NCI-H1092 (cell line): ENCODE measurements at places on chromosomes 4 and X.

DNA sequence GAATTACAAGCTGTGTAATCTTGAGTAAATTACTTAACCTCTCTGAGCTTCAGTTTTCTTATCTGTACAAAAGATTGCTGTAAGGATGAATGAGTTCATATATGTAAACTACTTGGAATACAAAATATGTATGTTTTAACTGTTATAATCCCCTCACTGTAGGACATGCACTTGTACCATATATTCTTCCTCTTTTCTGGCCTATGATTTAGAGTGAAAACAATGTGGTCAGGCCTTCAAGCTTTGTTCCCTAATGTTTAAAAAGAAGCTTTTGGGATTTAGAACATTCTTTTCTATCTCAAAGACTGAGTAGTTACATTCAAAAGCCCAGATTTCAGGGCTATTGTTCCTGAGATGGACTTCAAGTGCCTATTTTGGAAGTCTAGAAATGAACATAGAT lies 26.7 kb upstream of the GPRIN3 start:
- no peak for DNase-seq

DNA sequence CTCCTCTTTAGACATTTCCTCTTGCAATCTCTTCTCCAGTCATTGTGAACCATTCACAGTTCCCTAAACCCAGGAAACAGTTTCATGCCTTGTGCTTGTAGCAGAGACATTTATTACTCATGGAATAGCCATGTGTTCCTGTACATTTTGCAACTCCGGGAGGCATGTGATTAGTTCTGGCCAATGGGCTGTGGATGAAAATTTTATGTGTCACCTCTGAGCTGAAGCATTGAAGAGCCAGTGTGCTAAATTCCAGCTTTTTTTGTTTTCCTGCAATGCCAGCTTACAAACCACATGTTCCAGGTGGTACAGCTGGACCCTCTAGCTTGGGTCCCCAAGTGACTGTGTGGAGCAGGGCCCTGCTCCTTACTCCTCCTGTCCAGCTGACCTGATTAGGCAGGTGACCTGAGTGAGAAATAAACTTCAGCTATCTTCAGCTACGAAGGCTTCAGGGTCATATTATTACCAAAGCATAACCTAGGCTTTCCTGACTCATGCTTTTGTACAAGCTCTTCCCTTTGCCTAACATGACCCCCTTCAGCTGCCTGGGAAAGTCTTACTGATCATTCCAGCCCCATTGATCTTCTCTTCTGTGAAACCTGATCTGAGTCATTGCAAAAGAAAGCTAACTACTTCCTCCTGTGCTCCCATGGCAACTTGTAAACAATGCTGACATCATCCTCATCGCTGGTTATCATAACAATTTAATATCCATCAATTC lies 200.4 kb downstream of the PTTG2 start:
- DNase-seq, result peak; percentile 5

- DNase-seq, result no peak
These were observed 43.3 kb upstream of the PDGFC start for GRCh38 chr4:157014621-157015591.

DNA sequence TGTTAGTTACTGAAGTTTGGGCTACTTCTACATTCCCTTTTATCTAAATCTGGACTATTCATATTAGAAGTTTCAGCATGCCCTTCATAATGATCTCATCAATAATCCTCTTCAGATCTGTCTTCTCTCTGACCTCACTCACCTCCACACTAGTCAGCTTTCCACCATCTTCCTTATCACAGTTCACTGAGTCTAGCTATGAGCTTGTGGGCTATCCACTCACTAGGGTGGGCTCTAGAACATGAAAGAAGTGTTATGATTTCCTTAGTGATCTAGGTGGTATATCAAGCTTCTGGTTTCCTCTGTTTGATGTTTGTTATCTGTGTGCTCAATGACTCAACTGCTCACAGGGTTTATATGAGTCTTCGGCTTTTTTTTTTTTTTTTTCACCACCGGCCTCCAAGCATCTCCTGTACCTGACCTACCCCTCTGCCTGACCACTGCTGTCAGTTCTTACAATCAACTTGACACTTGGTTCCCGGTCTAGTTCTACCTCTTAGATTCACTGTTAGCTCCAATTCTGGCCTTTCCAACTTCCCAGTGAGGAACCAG lies 103.1 kb downstream of the PAPSS1 start:
- DNase-seq, result no peak

GRCh38 chr4:81758574-81759264 lies 287.0 kb upstream of the RASGEF1B start:
- no peak for DNase-seq
